ENCODE measurements at places on chromosomes 1 and 21.
A peak's percentile ranks its signal among the peaks of the same experiment; 100 is the strongest.

DNA sequence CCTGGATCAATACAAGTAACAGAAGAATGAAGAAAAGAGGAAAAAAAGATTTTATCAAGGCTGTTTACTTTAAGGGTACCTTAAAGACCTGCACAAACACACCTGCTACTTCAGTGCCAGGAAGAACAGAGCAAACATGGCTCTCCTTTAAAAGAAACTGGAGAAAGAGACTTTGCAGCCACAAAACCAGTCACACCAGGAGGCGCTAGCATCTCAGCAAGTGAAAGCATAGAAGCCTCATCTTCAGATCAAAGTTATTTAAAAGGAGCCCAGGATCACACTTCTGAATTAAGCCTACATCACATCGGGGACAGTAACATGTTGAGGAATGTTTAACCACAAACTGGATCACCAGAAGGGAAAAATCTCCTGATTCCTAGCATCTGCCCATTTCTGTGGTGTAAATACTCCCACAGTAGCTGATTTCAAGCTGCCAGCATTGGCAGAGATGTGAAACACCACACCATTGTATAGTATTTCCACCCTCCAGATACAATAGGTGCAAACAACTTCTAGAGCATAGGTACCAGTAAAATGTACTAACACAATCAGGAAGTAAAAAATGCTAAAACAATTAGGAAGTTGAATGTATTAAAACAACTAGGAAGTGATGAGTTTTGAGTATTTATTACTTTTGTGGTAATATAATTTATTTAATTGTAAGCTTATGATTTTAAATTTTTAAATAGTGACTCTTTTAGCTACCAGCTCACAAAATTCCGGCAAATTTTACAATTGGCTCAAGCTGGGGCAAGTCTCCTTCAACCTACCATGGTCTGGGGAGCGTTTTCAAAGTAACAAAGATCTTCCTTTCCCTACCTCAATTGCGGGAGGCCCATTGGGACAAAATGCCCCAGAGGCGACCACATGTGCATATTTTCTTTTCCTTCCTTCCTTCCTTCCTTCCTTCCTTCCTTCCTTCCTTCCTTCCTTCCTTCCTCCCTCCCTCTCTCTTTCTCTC, 105.3 kb upstream of the CLDN14 start:
- peak; percentile 29 for DNase-seq

- DNase-seq: no peak
These were observed 9.1 kb downstream of the RXRG start for GRCh38 chr1:165435801-165436200.

- DNase-seq: no peak
These were observed 1261.2 kb upstream of the B3GALT2 start for GRCh38 chr1:194447636-194448035.

GRCh38 chr1:169086603-169087455, 19.7 kb upstream of the ATP1B1 start:
- DNase-seq: no peak

- no peak for DNase-seq
These were observed 28.5 kb downstream of the RNF115 start for GRCh38 chr1:145795257-145795881.

GRCh38 chr21:31659286-31659535, 282 bp upstream of the SOD1 start:
- no peak for DNase-seq

GRCh38 chr1:16267690-16268180, 30.8 kb upstream of the CPLANE2 start:
- DNase-seq: no peak

DNA sequence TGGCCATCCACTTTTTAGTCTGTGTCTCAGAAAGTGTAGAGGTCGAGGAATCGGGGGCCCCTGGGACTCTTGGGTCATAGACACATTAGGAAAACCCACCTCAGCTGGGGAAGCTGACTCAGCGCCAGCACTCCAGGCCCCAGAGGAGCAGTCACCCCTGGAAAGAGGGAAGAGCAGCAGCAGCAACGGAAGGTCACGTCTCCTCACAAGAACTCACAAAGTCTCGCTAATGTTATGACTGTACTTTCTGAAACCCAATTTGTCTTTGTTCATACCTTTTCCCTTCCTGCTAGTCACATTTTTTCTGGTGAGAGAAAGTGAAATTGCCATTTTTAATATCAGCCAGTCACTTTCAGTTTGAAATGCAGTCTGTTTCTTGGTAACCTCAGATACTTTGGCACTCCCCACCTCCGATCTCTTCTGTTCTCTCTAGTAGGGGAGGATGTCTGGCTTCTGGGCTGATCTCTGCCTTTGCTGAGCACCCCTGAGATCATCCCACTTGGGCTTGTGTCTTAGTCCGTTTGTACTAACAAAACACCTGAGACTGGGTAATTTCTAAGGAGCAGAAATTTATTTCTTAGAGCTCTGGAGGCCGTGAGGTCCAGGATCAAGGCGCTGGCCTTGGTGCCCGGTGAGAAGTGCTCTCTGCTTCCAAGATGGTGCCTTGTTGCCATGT, 6.0 kb upstream of the NLRP3 start:
- peak; percentile 88 for DNase-seq

DNA sequence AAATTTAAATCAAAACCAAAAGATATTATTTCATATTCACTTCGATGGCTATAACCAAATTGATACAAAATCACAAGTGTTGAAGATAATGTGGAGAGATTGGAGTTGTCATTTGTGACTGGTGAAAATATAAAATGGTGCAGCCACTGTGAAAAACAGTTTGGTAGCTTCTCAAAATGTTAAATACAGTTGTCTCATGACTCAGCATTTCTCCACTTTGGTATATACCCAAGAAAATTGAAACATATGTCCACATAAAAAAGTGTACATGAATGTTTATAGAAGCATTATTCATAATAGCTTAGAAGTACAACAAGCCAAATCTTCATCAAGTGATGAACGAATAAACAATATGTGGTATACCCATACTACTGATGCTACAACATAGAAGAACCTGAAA, 318.5 kb downstream of the BRINP3 start:
- no peak for DNase-seq

DNA sequence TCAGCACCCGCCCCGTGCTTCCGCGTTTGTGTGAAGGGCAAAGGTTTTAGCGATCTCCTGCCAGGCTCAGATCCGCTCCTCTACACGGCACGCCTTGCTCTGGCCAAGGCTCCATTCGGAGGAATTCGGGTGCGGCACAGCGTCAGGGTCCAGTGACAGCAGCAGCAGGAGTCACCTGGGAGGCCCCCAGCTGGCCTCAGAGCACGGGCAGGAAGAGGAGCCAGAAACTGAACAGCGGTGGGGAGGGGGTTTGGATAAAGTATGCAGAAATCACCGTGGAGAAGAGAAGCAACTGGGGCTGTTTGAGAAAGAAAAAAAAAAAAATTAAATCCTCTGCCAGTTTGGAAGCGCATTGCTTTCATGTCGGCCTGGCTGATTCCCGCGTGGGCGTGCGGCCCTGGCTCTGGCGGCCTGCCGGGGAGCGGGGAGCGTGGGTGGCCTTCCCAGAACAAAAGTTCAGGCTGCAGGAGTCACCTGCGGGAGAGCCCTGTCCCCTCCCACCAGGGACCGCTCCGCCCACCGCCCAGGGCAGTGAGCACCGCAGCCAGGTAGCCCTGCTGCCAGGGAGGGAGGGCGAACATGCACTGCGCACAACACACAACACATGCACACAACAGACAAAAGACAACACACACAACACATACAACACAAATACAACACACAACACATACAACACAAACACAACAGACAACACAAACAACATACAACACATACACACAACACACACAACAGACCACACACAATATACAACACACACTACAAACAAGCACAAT, 107.6 kb downstream of the ETS2 start:
- DNase-seq: no peak

- DNase-seq: no peak
These were observed 149.0 kb downstream of the ROR1 start for GRCh38 chr1:63922848-63923247.

- DNase-seq: no peak
These were observed 5.1 kb downstream of the ST6GALNAC3 start for GRCh38 chr1:76079475-76080227.

DNA sequence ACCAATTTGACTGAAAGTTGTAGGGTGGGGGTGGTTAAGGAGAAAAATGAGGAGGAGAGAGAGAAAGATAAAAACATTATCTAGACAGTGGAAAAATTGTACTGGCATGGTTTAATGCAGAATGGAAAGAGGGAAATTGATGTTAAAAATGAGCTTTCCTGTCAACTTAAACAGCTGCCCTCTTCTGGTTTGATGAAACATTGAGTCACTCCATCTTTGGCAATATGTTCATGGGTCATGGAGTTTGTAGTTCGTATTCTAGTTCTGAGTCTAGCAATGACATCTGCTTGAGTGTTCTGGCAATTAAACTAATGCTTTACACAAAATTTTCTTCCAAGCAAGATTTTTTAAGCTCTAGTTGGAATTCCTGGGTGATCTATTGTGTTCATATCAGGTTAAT, 9.6 kb downstream of the ZNF648 start:
- no peak for DNase-seq

- DNase-seq: no peak
These were observed 24.4 kb downstream of the FUBP1 start for GRCh38 chr1:77954521-77954920.

Data from GM12865 (cell line).